ENCODE measurements at places on chromosomes 6 and 20.

- no peak for DNase-seq
Observed at GRCh38 chr6:94570581-94570980, 1006.8 kb upstream of the MANEA start.

DNA sequence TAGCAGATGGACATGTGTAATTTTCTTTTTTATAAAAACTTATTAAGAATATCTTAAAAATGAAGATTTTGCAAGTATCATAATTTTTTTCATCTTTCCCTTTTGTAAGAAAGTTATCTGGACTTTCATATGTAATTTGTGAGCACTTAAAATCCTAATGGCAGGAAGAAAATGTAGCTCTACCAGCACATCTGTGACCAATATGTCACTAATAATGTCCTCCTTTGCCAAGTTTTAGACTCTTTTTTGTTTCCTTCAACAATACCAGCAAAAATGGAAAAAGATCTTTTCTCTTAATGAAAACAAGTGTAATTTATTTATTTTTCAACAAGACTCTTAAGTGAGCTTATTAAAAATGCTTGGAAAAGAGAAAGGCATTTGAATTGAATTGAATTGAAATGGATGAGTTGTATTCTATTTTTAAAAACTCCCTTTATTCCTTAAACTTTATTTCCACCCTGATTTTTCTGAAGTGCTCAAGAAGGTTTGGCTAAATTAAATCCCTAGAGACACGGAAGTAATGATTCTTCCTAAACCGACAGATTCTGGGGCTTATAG is 110.7 kb downstream of the KIF6 start:
- no peak for DNase-seq

DNA sequence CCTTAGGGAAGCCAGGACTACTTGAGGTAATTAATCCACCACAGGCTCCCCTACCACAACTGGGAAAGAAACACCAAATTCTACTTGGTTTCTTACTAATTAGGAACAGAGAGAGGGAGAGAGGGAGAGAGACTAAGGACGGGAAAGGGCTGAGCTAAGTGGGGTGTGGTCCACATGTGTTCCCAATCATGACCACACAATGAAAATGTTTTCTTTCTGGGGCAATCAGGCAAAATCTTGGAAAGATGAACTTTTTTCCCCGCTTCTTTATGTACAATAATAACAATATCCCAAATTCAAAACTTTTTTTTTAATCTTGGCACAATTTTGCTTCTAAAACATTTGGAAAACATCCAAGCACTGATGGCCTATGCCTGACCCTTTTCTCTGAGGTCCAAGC is 734.4 kb downstream of the MAFB start:
- DNase-seq: no peak

- no peak for DNase-seq
Observed at GRCh38 chr6:25875926-25876602, 2.0 kb upstream of the SLC17A3 start.

DNA sequence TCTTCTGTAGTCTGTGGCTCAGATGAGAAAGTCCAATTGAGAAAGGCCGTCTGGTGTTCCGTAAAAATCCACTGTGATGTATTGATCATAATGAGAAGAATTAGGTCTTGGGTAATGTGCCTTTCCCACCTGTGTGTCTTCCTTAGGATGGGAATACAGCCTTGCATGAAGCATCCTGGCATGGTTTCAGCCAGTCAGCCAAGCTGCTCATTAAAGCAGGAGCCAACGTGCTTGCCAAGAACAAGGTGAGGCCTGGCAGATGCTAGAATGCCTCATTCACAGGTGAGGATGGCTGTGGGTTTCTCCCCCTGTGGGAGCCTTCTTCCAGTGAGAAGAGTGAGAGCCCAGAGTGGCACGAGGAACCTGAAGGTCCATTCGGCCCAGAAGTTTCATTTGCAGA is 32.7 kb downstream of the LYRM2 start:
- DNase-seq: no peak
